Vagina (tissue), 2 donors: ENCODE measurements at places on chromosomes 13 and 19.

- DNase-seq, result no peak
Observed at GRCh38 chr19:40322951-40323615, 25.1 kb downstream of the C19orf47 start.

- no peak for DNase-seq
Observed at GRCh38 chr19:18683958-18684641, 620 bp downstream of the CRTC1 start.

DNA sequence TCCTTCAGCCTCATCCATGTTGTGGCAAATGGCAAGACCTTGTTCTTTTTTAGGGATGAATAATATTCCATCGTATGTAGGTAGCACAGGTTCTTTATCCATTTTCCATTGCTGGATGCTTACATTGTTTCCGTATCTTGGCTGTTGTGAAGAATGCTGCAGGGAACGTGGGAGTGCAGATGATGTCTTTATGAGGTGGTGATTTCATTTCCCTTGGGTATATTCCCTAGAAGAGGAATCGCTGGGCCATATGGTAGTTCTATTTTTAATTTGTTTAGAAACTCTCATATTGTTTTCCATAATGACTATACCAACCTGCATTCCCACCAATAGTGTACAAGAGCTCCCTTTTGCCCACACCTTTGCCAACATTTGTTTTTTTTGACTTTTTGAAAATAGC lies 186.3 kb upstream of the TMTC4 start:
- no peak for DNase-seq

DNA sequence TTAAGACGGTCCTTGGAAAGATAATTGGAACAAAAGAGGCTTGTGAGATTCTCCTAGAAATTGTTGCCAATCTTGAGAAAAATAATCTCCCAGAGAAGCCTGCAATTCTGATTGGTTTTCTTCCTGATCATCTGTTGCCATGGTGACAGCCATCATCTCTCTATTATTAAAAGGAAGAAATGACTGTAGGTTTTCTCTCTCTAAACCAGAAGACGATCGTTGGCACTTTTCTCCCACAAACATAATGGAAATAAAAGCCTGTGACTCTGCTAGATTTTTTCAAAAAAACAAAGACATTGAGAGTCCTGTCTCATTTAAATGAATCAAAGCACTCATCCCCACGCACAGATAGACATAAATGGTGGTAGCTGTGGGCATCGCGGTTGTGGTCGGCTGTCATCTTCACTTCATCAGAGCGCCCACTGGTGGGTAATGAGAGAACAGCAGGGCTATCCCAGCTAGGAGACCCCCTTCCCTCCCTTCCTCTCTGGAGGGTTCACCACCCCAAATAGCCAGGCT lies 21.7 kb upstream of the CALM3 start:
- DNase-seq, result no peak

DNA sequence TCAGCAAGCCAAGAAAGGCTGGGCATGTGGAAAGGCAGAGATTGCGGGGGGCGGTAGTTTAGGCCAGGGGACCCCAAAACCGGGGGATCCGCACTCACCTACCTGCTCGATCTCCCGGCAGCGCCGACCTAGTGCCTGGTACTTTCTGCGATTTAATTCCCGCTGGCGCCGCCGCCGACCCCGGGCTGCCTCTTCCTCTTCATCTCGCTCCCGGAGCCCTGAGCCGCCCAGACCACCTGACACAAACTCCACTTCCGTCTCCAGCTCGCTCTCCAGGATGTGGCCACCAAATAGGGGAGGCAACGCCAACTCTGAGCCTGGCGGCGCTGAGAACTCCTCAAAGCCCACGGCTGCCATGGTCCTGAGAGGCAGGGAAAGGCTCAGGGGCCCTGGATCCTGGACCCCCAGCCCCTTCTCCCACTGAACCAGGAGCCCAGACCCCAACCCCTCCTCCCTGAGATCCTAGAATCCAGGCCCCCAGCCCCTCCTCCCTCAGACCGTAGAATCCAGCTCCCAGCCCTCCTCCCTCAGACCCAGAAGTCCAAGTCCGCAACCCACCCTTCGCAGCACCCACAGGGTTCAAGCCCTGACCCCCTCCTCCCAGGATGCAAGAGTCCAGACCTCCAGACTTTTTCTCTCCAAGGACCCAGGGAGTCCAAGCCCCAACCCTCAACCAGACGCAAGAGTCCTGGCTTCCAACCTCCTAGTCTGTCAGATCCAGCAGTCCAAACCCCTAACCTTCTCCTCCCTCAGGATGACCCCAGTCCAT lies 933 bp downstream of the TFPT start:
- DNase-seq, result no peak

GRCh38 chr13:37131092-37131491 lies 25.6 kb upstream of the CSNK1A1L start:
- no peak for DNase-seq

GRCh38 chr13:93646245-93646644 lies 419.6 kb downstream of the GPC6 start:
- no peak for DNase-seq

GRCh38 chr13:40528881-40529280 lies 137.6 kb downstream of the FOXO1 start:
- DNase-seq, result no peak

DNA sequence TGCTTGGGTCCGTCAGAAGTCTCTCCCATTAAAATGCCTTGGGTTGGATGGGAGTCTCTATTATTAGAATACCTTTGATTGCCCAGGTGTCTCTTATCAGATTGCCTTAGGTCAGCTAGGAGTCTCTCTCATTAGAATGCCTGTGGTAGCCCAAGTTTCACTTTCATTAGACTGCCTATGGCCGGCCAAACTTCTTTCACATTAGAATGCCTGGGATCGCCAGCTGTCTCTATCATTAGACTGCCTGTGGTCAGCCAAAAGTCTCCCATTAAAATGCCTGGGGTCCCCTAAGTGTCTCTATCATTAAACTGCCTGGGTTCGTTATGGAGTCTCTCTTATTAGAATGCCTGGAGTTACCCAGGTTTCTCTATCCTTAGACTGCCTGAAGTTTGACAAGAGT lies 1476.7 kb downstream of the UQCRFS1 start:
- DNase-seq, result no peak

DNA sequence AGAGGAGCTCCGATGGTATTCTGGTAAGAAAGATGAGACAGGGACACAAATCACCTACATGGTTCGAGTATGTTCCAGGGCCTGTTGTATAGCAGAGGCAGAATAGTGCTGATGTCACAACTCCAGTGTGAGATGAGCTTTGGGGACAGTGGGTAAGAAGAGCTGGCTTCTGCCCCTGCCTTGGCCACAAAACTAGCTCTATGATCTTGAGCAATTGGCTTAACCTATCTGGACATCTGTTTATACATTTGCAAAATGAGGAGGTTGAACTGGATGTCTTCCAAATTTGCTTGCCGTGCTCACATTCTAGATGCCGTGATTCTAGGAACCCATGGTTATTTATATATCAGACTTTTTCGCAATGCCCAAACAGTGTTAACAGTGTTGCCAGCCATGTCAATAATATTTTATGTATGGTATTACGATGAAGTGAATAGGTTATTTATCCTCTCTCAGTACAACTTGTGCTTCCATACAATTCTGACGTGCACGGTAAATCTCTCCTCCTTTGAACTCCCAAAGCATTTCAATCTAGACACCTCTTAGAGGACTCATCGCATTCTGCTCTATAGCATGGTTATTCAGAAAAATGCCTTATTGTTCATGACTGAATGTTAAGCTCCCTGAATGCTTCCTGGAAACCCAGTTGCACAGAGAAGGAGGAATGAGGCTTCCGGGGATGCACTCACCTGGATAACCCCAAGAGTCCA lies 316.0 kb downstream of the FOXO1 start:
- no peak for DNase-seq

GRCh38 chr19:12865746-12866415 lies 15.4 kb downstream of the DNASE2 start:
- no peak for DNase-seq

- DNase-seq, result no peak
Observed at GRCh38 chr19:48872884-48873475, 759 bp downstream of the PPP1R15A start.

DNA sequence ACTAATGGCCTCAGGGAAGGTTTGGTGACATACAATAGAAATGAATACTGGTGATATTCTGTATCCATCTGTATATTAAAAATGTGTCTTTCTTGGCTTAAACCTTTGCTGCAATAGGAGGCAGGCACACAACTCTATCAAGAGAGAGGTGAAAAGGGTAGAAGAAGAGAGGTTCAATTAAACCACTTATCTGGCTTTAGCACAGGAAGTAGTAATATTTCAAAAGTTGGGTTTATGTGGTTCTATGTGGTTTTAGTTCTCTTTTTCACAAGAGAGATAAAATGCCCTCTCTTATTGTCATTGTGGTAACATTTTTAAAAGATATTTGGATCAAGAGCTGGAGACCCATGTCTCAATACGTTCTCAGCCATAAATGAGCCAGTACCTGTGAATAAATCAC lies 146.2 kb upstream of the FNDC3A start:
- no peak for DNase-seq

GRCh38 chr13:87961546-87961945 lies 290.4 kb downstream of the SLITRK5 start:
- no peak for DNase-seq

DNA sequence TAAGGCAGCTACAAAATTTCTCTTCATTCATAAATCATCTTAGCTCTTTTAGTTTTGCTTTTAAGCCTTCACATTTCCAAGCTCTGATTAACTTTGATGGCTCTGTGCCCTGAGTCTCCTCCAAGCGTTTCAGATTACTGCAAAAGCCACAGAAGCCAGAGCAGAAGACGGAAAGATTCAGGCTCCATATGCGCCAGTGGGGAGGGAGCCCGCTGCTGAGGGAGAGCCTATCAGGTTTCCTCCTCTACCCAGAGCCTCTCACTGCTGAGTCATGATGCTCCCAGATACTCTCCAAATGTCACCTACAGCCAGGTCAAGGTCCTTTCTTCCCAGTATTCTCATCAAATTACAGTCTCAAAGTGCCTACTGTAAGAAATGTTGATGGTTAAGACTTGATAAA lies 193.6 kb downstream of the RAP2A start:
- no peak for DNase-seq

DNA sequence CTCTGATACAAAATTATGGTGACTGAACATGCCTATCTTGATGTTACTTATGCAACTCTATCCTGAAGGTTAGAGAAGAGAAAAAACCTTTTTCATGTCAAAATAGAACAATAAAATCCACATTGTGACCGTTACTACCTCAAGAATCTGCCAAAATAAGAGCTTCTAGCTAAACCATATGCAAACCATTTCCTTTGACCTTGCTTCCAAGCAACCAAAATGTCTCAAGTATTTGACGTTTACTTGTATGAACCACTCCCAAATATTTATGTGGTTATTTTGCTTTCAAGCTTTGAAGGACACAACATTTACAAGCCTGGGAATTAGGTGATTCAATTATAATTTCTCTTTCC lies 13.9 kb downstream of the FOXO1 start:
- no peak for DNase-seq

- DNase-seq, result no peak
Observed at GRCh38 chr13:76646946-76647345, 239.3 kb downstream of the KCTD12 start.

DNA sequence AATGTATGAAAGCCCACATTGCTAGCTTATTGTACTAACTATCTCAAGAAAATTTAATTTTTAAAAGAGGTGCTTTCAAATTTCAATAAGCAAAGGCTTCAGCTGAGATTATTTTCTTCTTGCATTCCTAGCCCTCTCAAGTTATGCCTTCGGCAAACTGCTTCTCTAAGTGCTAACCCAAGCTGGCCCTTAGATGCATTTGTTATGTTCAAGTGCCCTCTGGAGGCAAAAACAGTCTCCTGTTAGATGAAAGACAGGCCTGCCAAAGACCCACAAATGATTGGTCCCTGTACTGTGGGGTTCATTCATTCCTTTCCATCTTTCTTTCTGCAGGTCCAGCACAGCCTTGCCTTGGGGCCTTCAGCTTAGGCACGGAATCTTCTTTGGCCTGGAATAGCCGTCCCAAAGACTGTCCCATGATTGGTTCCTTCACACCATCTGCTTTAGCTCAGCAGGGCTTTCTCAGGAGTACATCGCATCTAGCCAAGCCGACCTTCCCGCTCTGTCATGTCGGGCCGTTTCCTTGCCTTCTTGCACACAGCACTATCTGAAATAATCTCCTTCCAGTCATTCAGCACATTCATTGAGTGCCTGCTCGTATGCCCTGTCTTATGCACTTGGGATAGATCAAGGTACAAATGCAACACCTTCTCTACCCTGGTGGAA lies 26.4 kb upstream of the TPTE2 start:
- no peak for DNase-seq

- DNase-seq, result no peak
Observed at GRCh38 chr13:112702341-112702985, 12.6 kb downstream of the ATP11A start.

DNA sequence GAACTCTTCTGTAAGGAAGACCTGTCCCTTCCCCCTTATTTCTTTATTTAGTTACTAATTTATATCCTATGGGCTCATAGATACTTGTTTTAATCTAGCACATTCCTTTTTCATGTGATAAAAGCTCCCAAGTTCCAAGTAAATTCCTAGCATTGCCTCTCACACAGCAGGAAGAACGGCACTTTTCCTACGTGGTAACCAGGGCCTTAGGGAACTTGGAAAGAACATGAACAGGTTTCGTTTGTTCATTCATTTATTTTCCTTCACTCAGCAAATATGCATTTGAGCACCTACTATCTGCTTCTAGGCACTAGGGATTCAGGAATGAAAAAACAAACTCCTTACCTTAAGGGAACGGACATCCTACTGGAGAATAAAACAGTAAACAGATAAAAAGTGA lies 125.1 kb downstream of the SIPA1L3 start:
- DNase-seq, result no peak

GRCh38 chr13:49635599-49636433 lies 7.5 kb downstream of the ARL11 start:
- no peak for DNase-seq

DNA sequence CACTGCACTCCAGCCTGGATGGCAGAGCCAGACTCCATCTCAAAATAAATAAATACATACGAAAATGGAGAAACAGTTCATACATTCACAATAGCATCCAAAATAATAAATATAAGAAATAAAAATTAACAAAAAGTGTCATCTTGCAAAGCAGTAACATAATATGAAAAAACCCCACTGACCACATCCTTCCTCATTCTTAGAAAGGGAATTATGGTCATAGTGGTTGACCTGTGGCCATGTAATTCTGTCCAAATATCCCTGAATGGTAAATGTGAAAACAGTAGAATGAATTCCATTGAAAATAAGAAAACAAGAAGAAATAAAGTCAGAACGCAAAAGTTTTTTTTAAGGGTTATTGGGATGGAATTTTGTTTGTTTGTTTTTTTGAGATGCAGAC lies 7.0 kb upstream of the CDC42EP5 start:
- no peak for DNase-seq

- no peak for DNase-seq
Observed at GRCh38 chr19:33225458-33225926, at the start of gene SLC7A10. SLC7A10 (minus strand) TSS chr19:33225850; CDS start chr19:33225703, 147 bp downstream.

DNA sequence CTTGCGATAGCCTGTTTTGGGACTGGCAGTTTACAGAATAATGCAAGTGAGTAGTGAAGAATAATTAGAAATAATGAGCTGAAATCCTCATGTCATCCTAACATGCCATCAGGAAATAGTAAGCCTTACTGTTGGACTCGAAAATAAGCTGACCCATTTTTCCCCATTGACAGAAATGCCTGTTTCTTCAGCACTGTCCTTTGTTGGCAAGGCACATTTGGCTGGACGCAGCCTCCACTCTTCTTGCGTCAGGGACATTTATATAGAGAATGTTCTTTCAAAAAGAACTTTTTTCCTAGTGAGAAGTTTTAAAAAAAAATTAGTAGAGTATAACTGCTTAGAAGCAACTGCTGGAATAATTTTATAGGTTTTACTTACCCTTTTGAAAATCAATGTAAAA lies 47.1 kb downstream of the ARHGAP35 start:
- no peak for DNase-seq
